ENCODE measurements at places on chromosomes 3 and 15.

- no peak for DNase-seq
These were observed 3.2 kb downstream of the LAMP3 start for GRCh38 chr3:183159333-183159732.

GRCh38 chr3:46283881-46284450, 41.7 kb downstream of the CCR3 start:
- no peak for DNase-seq

DNA sequence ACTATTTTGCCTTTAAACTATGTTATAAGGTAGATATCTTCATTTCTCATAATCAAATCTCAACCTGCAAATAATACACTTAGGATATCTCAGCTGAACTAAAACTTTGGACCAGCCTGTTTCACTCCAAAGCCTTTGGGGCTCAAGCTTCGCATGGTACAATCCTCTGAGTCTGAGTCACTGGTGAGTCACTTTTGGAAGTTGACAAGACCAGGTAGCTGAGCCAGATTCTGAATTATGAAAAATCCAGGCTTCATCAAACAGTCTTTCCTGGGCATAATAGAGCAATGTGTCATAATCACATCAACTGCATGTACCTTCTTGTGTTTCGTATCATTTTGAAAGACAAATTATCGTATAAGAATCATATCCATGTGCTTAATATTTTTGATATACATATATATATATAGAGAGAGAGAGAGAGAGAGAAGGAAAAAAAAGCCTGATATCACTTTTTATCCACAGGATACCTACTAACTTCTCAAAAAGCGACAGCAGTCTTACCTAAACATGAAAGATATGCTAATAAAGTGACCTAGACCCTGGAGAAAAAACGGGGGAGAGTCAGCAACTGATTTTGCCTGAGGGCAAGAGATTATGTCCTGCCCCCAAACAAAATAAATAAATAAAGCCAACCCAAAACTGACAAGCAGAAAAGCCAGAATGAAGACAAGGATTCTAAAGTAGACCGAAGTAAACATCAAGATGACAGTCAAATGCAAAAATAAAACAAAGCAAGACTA, 263.9 kb upstream of the TGFBR2 start:
- no peak for DNase-seq

- no peak for DNase-seq
These were observed 284.2 kb downstream of the SI start for GRCh38 chr3:164794099-164794498.

DNA sequence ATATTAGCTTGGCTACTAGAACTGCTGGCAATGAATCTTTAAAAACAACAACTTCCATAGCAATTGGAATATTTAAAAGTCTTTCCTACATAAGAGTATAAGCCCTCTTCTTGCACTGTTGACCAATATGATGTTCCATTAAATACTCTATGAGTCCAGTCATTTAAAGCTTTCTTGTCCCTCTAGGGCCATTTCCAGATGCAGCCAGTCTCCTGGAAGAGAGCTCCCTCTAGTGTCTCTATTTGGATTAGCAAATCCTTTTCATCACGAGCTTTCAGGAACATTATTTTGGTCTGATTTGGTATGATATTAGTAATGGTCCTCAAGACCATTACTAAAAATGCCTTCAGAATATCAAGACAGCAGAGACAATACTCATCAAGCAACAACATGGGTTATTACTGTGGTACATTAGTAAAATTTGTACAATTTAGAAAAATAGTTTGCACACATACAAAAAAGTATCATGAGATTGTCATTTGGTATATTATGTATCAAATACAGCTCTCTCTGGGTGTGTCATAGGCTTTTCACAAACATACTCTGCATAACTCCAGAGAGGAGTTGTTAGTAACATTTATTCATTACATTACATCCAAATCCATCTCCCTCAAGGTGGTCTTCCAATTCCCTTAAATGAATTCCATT, 101.3 kb downstream of the DPH6 start:
- DNase-seq = no peak

DNA sequence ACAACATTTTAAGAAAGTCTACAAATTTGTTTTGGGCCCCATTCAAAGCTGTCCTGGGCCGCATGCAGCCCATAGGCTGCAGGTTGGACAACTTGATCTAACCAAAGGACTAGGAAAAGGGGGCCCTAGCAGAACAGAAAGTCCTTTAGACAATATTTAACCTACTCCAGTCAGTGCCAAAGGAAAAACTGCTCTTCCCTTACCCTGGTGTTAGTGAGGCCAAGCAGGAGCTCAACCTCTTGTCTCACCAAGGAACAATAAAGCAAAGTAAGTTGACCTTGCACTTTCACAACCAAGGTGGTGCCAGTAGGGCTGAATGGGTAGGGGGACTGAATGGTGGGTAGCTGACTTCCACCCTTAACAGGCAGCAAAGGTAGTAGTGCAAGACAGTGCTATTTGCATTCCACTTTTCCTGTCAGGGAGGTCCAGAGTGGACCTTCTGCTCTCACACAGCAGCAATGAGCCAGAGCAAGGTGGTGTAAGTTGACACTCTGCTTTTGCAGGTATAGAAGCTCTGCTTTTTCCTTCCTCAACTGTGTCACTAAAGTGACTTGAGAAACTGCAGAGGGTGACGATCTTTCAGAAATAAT, 124.9 kb downstream of the WDR72 start:
- DNase-seq = no peak

DNA sequence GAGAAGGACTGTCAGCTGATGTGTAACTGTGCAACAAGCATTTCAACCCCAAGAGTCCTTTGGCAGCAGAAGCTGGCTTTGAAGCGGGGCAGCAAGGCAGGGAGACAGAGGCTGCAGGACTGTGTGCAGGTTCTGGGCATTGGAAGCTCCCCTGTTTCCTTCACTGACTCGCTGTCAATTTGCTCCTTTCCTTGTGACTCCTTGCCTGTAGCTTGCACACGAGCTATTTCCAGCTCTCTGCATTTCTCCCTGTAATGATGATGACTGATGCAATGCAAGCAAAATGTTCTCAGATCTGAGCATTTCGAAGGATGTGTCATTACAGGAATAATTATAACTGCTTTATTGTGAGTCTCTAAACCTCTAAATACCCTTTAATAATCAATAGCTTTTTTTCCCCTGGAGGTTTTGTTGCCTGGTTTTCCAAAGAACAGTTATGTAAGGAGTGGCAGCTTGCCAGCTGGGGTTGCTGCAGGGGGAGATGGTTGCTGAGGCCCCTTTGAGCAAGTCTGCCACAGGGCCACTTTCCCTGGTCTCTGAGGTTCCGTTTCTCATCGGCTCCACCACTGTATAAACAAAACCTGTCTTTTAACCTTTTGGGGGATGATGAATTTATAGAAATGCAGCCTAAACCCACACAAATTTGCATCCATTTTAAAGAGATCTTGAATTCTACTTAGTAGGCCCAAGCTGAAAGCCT, 2.8 kb downstream of the APOD start:
- no peak for DNase-seq

DNA sequence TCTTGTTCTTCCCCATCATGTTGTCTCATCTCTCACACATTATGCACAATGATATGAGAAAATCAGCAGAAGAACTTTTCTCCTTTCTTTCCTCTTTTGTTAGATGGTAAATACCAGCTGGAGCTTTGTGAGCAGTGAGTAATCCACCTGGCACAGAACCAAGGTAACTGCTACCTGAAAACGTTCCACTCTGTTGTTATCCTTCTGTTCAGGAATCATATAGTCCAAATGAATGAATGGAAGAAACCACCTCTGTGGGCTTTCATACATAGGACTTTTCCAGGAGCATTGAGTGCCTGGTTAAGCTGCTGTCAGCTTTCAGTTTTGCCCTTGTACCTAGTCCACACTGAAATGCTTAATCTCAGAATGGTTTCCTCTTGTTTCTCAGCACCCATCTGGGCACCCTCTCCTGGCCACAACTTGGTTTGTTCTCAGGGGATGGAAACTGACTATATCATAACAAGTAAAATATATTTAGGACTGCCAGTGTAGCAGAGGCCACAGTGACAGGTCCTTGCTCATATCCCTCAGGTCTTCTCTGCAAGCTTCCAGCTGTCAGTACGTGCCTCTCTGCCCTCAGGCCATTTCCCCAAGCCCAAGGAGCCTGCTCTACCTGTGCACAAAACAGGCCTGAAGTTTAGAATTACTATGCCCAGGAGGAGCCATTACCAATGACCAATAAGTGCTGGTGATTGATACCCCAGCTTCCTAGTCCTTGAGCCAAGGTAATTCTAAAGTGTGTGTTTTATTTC, 23.5 kb upstream of the SLC4A7 start:
- no peak for DNase-seq

DNA sequence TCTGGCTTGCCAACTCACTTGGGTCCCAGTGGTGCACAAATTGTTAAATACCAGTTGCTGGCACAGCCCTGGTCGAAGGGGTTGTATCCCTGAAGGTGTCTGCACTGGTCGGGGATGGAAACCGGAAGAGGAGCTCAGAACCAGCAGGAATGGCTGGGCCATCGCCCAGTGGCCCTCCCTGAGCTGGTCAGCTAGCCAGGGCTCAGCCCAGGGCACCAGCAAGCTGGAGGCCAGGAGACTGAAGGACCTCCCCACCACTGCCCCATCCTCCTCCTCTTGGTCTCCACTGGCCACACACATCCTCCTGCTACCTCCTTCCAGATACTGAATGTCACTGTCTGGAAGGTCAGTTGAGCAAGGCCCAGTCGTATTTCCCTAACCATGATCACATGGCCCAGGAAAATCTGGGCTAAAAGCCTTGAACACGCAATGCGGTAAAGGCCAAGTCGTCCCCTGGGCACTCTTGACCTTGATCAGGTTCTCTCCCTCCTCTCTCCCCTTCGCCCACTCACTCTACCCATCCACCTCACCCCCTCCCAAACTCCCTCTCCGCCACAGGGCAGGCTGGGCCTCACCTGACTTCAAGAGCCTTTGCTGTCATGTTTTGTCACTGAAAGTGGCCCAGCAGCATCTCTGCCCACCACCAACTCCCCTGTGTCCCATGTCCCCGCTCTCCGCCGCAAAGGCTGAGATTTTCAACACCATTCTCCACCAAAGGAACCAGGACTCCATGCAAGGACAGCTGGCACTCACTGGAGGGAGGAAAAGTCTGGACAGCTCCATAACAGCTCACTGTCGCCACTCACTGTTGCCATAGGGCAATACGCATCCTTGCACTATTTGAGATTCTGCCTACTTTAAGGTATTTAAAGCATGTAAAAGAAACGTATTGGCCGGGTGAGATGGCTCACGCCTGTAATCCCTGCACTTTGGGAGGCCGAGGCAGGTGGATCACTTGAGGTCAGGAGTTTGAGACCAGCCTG, 12.1 kb downstream of the ZDHHC19 start:
- no peak for DNase-seq

GRCh38 chr3:139771331-139771730, 93.6 kb upstream of the NMNAT3 start:
- no peak for DNase-seq

DNA sequence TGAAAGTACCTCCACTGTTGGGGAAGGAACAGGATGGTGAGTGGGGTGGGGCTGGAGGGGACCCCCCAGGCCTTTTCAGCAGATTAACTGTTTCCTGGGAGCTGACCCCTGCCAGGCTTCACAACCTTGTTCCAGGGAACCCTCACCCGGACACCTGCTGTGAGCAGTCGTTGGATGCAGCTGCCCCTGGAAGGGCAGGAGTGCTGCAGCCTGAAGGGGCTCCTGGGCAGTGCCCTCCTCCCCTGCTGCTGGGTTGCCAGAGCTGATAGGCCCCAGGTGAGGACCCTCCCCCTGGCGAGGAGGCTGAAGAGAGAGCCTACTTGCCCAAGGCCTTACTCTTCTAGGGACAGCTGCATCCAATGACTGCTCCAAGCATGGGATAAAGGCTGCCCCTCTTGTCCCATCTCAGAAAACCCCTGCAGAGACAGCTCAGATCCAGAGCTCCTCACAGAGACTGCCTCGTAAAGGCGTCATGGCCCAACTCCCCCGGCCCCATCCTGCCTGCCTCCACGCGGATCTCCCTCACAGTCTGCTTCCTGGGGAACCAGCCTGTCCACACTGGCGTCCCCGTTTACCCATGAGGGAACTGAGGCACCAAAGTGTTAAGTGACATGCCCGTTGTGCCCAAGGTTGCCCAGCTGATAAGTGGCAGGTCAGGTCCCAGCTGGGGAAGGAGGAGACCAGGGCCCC, 193.4 kb upstream of the LINGO1 start:
- DNase-seq = no peak

- no peak for DNase-seq
These were observed 179.4 kb downstream of the CD47 start for GRCh38 chr3:107911337-107912000.

- no peak for DNase-seq
These were observed 54.5 kb upstream of the C3orf80 start for GRCh38 chr3:160170409-160171370.

DNA sequence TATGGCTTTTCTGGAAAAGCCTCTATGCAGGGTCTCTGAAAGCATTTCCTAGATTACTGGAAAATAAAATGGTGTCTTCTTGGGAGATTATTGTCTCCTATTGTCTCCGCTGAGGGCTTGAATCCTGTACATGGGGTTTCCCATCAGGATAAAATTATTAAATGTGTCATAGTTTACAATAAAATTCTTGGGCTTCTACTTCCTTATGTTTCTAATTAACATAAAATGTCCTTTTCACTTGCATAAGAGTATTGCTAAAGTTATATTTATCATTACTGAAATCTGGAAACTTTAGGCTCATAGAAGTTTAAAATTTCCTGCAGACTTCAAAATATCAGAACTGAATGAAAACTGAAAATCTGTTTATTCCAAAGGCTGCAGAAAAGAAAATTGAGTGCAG, 595.5 kb upstream of the AGTR1 start:
- DNase-seq = no peak

- DNase-seq = no peak
These were observed 119.1 kb downstream of the ROBO2 start for GRCh38 chr3:77158730-77159581.

- DNase-seq = no peak
These were observed 5.4 kb downstream of the BAHD1 start for GRCh38 chr15:40446144-40446543.

GRCh38 chr3:170801597-170801996, 68.4 kb downstream of the RPL22L1 start:
- DNase-seq = no peak

GRCh38 chr3:117927825-117928224, 1106.8 kb downstream of the IGSF11 start:
- no peak for DNase-seq

- DNase-seq = no peak
These were observed 16.0 kb downstream of the DZIP3 start for GRCh38 chr3:108605491-108605890.

Data from stimulated activated CD4-positive, alpha-beta T cell treated with anti-CD3 and anti-CD28 coated beads, Interleukin-2, amount 100 ng/mL, for 24 hours (primary cell).